ENCODE measurements at places on chromosomes 16 and 17. TPM values are rescaled to one million over a fixed set of nuclear protein-coding genes. Genes with fewer than 3 reads are reported as not detected.

The CPD gene
- 44.7 TPM for total RNA-seq

The GPR139 gene
- total RNA-seq, result not detected

The DPEP3 gene
- not detected for total RNA-seq

The KRT25 gene
- total RNA-seq, result not detected

DNA sequence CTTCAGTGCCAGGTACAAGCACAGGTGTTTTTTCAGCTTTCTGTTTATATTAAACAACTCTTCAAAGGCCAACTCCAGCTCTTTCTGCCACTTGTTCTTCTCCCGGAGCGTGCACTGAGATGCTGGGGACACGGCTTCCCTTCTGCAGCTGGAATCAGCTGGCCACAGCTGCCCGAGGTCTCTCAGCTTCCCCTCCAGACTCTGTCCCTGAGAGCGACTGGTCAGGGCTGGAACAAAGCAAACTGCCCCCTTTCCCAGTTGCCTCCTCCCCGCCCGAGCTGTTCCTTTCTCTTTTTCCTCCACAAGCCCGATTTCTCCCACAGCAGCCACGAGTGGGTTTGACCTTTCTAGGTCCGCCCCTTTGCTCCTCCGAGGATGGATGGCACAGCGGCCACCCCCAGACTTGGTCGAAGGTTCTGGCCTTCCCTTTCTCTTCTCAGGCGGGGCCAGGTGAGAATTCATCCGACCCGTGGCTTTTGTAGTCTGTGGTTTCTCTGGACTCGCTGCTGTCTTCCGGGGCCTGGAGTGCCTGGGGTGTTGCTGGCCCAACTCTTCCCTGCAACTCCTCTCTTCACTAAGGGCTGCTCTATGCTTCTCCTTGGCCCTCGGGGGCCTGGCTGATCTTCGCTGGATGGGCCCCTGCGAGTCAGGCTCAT is 11.5 kb downstream of the CEP295NL start:
- no peaks in the 10 kb centered on the region for H3K27me3 ChIP-seq
- H3K27ac ChIP-seq, result no peak overlapping the region
- DNase-seq, result no peak
- no peak overlapping the region for H3K4me3 ChIP-seq
- H3K36me3 ChIP-seq, result no peaks in the 10 kb centered on the region
- peaks cover 3% of the 10 kb centered on the region for H3K4me1 ChIP-seq
